GM18507 (cell line): ENCODE measurements at places on chromosomes 3 and 15.

DNA sequence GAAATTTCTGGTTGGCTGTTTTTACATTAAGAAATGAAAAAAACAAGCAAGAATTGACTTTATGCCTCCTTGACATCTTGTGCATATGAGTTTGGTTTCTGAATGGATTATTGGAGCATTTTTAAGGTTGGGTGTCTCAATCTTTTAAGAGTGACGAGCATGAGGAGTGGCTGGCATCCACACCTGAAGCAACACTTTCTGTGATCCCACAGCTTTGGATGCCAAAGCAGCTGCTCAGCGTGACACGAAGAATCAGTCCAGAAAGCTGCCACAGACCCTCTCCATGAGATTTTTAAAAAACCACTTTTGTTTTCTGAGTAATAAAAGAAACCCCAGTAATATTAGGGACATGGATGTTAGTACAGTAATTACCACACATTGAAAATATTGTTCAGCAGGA lies 154.5 kb downstream of the KLF13 start:
- DNase-seq: no peak

- no peak for DNase-seq
Measured at GRCh38 chr3:188472336-188472735, 318.4 kb downstream of the LPP start.

DNA sequence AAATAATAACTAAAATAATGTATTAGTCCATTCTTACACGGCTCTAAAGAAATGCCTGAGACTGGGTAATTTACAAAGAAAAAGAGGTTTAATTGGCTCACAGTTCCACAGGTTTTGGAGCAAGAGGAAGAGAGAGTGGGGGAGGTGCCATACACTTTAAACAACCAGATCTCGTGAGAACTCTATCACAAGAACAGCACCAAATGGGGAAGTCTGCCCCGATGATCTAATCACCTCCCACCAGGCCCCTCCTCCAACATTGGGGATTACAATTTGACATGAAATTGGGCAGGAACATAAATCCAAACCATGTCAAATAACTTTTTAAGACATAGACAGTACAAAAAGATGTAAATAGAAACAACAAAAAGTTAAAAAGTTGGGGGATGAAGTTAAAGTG lies 63.2 kb downstream of the ILDR1 start:
- DNase-seq: no peak

DNA sequence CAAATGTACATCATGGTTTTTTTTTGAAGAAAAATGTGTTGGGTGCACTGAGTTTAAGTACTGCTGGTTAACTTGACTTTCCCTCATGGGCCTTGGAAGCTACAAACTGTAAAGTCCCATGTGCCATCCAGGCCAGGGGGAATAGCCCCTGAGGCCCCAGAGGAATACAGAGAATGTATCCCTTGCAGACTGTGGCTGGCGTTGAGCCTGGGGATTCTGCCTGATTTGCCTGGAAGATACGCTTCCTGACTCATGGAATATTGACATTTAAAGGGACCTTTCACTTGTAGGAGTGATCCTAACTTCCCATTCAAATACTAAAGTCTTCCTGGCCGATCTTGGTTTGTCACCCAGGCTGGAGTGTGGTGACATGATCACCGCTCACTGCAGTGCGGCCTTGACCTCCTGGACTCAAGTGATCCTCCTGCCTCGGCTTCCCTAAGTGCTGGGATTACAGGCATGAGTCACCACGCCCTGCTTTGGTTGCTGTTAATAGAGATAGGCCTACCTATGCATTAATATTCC lies 42.0 kb downstream of the ADAMTSL3 start:
- DNase-seq: no peak

GRCh38 chr3:81549388-81549787 lies 212.1 kb downstream of the GBE1 start:
- DNase-seq: no peak

DNA sequence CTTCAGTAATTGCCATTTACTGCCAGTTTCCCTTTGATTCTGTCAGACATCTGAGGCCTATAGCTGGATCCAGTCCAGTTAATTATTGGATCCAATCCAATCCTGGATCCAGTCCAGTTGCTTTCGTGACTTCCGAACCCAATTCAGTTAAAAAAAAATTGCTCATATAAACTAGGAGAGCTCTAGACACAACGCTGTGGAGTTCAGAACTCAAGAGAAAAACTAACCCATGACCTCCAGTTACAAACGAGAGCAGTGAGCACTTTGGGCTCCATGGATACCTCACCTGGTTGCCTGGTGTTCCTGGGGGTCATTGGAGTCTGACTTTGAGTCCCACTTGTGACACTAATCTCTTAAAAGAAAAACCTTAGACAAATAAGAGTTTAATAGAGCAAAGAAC lies 269.8 kb downstream of the THSD4 start:
- no peak for DNase-seq

DNA sequence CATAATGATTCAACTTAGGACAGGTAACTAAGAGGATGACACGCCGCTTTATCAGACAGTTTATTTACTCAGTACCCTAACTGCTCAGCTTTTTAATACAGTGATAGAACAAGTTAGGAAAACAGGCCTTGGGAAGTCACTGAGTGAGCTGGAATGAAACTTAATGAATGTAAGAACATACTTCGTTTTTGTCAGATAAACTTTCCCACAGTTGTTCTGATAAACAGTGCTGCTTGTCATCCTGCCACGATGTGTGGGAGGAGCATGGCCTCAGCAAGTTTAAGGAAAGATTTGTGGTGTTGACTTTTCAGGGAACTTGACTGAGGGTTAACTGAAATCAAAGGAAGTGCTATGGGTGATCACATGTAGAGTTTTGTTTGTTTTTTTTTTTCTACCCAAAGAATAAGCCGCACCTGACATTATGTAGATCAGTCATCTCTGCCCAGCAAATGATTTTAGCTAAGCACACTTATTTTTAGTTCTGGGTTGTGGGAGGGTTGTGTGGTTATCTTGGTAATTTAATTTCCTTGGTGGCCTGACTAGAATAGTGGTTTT lies 5.6 kb upstream of the P2RY14 start:
- no peak for DNase-seq

DNA sequence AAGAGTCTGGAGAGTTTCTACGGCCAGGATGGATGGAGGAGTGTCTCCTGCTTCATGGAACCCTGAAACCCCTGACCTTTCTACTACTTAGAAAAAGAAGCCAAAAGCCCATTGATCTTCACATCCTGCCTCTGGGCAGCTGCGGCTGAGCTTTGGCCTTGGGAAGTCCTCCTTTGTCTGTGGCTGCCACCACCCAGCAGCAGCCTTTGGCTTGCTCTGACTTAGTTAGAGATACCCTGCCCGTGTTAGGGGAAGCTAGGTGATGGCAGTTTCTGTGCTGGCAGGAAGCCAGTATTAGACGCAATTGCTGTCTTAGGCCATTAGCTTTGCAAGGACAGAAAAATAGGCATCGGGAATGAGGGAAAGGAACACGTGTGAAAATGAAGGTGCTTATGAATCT lies 18.8 kb downstream of the APH1B start:
- no peak for DNase-seq

DNA sequence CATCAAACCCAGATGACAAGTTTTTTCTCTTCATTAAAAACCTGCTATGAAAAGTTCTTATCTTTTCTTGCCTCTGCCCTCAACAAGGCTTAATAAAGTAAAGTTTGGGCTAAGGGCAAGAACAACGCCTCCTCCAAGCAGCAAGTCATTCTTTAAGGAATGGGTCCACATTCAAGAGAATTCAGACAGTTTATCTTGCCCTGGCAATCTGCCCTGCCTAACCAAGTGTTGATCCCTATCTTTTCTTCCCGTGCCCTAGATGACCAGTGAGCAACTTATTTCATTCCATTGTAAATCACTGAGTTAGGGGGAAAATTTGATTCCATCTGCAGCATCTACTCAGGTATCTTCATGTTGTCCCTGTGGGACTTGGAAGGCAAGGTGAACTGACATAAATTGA lies 370.3 kb upstream of the DPPA4 start:
- DNase-seq: no peak
